ENCODE measurements at places on chromosomes 2 and 18.
A peak's percentile ranks its signal among the peaks of the same experiment; 100 is the strongest.

GRCh38 chr2:12317814-12318426, 398.8 kb upstream of the TRIB2 start:
- no peak for DNase-seq

DNA sequence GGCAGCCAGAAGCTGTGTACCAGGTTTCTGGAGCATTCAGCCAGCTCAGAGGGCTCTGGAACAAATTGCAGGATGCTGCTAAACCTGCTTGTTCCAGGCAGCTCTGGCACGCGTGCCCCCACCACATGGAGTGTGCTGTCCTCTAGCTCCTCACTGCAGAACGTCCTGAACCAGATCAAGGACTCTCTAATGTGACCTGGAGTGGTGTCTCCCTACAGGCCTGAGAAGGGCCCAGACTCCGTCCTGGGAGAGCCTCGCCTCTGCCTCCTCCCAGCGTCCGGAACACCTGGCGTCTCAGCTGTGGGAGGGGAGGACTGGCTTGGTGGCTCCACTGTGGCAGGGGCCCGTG, 115.6 kb upstream of the GPC1 start:
- DNase-seq = no peak

DNA sequence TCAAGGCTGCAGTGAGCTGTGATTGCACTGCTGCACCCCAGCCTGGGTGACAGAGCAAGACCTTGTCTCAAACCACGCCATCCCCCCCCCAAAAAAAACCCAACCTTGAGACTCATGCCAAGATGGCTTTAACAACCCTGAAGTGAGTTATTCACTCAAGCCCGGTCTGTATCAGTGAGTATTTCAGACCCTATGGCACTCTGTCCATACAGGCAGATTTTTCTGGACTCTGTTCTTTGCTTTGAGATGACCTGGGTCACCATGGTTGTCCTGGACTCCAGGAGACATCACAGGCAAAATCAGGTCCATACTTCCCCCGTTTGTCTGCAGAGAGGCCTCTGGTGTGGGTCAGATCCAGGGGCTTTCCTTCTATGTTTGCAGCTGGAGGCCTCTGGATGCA, 91.7 kb downstream of the TGOLN2 start:
- DNase-seq = no peak

DNA sequence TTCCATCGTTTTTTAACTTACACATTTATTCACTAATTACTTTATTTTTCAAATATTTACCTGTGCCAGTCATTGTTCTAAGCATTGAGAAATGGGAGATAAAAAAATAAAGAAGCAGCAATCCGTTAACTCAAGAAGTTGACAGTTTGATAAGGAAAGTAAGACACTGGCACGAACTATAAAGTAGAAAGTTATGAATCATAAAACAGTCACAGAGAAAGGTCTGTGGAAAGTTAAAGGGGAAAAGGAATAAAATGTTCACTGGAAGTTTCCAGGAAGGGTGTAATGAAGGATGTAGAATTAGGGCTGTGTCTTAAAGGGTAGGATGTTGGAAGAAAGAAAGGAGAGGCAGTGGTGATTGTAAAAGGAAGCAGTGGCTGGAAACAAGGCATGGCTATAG, 118.9 kb downstream of the RDH14 start:
- no peak for DNase-seq

GRCh38 chr2:98509542-98510321, 65.1 kb downstream of the INPP4A start:
- no peak for DNase-seq

GRCh38 chr2:167049659-167050058, 161.4 kb downstream of the XIRP2 start:
- no peak for DNase-seq

DNA sequence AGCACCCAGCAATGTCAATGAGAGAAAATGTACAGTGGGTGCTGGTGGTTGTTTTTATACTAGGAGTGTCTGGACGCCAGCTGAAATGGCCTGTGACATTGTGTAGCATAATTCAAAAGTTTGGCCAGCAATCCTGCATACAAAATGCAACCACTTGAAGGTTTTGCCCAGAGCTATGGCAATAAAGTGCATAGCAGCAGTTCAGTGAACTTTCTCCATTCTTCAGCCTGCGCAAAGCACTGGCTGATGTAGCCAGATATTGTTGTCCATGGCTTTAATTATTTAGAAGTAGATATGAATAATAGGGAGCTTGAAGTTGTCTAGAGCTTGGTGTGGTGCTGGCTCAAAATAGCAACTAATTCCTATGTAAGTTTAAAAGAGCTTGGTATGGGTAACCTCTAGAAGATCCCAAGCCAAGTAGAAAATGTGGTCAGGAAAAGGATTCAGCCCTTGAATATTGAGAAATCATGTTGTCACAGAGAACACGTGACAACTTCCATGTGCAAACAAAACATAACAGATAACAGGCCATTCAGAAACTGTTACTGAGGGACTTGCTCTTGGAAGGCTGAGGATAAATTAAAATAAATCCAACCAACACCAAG, 33.3 kb upstream of the PGAP1 start:
- no peak for DNase-seq

DNA sequence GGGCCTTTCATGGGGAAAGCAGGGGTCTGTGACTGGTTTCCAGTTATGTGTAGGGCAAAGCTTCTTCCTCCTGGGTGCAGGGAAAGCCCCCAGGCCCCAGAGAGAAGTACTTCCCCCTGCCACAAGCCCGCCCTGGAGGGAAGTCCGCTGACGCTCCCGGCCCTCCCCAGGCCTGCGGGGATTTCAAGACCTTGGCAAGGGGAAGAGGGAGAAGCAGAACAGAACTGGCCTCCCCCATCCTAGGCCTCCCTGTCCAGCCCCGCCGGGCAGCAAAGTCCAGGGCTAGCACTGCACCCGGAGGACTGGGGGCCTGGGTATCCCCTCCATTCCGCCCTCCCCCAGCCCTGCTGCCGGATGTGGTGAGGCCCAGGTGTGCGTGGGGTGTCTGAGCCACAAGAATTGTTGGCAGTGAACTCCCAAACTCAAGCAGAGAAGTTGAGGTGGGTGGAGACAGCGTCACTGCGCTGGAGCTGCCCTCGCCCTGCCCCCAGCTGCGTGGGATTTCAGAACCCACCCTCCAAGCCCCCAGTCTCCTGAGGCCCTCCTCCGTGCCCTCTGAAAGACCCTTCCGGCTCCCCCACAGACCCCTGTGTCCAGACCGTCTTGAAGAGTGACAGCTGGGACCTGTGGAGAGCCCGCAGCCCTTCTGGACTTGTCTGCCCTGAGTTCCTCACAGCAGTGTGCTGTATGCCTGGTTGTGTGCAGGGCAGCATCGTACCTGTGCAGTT, 1.1 kb upstream of the DUSP2 start:
- DNase-seq = peak; percentile 76

DNA sequence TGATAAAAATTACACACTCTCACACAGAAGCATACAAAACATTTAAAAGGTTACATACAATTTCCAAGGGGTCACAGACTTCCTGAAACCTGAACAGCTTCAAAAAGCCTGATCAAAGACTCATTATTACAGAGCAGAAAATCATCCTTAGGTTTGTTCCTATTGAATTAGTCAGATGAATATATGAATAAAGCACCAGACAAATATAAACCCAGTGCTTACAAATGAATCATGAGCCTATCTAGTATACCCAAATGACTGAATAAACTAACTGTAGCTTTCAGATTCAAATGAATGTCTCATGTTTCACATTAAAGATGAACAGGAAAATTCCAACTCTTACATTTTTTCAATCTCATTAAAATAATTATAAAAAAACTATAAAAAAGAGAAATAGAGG, 550.3 kb downstream of the SUCLG1 start:
- DNase-seq = no peak

DNA sequence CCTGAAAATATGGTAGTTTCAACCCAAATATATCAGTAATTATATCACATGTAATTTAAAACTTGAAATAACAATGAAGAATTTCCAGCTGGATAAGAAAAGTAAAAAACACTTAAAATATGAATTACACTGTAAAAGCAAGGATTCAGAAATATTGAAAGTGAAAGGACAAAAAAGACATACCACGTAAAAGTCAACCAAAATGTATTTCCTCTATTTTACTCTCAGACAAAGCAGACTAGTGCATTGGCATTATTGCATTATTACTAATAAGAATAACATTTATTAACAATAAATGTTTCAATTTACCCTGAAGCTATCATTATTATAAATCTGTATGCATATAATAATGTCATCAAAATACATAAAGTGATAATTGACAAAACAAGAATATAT, 445.1 kb upstream of the TRIB2 start:
- no peak for DNase-seq

DNA sequence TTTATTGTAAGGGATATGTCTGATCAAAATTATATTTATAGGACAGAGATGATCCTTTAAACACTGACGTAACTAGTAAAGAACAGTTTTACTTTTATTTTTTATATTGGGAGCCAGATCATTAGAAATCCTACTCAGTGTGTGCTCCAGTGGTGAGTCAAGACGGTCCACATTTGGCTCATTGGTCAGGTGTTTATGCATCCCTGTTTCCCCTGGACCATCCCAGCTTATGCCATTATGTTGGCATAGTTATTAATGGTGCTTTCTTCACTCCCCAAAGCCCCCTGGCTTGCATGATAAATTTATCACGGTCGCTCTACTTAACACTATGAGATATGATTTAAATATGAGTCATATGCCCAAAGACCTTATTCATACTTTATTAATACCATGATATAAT, 293.4 kb downstream of the XIRP2 start:
- no peak for DNase-seq

GRCh38 chr2:235527806-235528469, 34.1 kb downstream of the AGAP1 start:
- no peak for DNase-seq

GRCh38 chr2:236633219-236633570, 63.6 kb downstream of the ACKR3 start:
- no peak for DNase-seq

- no peak for DNase-seq
Observed at GRCh38 chr2:48343571-48344440, 186.1 kb upstream of the STON1 start.

DNA sequence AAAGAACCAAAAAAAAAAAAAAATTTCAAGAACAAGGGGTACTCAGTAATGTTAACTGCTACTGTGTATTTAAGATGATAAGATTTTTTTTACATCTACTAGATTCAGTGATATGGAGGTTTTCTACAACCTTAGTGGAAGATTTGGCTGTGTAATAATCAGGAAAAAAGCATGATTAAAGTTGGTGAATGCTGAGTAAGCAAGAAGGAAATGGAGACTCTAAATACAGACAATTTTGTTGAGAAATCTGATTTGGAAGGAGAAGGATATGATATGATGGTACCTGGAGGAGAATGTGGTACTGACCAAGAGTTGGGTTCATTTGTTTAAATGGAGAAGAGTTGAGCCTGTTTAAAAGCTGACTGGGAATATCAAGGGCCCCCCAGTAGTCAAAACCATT, 125.1 kb downstream of the WDPCP start:
- no peak for DNase-seq

DNA sequence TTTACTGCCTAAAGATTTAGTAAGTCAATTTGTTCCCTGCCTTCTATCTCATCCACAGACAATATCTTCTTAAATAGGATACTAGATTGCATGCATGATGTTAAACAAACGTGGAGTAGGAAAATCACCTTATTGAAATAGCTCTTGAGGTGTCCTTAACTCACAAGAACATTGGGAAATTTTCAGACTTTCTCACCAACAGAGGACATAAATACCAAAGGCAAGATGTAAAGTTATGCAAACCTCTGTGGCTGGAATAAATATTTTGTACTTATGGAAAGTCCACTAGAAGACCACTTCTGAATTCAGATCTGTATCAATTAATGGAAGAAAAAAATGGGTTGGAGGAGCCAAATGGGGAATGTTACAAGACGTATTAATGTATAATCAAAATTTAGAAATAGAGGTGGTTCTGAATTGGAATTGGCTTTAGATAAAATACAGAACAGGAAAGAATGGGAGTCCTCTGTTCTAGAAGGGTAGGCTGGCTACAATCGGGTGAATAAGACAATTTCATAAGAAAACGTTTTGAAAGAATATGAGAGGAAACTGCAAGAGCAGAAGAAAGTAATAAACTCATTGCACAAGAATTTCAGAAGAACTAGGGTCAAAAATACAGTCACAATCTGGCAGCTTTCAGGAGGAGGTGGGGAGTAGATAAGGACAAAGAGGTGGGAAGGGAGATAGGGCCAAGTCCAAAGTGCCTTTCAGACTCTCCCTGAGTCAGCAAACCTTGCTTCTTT, 69.3 kb upstream of the FN1 start:
- DNase-seq = no peak

DNA sequence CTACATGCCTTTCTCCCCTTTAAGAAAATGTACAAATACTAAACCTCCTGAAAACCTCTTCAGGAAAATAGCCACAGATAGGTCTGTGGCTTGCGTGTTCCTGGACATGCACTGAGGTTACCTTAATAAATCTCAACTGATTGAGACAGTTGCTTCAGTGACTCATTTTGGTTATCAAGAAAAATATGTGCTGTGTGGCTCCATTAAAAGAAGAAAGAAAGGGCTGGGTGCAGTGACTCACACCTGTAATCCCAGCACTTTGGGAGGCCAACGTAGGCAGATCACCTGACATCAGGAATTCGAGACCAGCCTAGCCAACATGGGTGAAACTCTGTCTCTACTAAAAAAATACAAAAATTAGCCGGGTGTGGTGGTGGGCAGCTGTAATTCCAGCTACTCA, 27.1 kb downstream of the CREG2 start:
- DNase-seq = no peak

DNA sequence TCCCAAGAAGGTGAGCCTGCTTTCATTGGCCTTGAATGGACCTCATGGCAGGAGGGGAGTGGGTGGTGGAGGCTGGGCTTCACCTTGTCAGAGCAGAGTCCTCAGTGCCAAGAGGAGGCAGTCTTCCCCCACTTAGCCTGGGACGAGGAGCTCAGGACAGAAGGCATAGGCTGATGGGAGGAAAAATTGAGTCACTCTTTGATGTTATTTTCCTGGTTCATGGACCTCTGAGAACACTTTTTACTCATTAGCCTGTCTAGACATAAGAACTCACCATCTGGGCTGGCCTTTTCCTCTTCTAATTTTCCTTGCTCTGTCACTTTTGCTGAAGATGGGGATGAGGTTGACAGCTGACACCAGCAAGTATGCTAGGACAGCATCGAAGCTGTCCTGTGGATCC, 225.7 kb upstream of the TNP1 start:
- no peak for DNase-seq

DNA sequence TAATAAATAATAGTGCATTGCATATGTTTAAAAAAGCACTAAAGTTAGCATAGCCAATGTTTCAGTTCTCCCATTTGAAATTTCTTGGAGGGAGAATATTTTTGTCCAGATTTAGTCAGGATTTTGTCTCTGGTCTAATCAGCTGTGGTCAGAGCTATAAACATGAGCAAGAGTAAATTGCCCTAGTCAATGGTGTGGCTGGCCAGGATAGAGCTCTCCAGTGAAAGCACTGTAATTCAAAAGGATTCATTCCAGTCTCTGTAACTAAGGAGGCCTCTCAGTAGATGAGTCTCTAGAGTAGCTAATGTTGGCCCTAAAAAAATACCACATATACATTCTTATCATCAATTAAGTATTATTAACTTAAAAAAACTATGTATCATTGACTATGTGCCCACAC, 241.6 kb downstream of the CDCA7 start:
- no peak for DNase-seq

All from Kasumi-1 (cell line).